T-cell (primary cell): ENCODE measurements at places on chromosomes 6 and 20.

GRCh38 chr6:105443941-105444340 is 41.1 kb upstream of the PREP start:
- DNase-seq: no peak

DNA sequence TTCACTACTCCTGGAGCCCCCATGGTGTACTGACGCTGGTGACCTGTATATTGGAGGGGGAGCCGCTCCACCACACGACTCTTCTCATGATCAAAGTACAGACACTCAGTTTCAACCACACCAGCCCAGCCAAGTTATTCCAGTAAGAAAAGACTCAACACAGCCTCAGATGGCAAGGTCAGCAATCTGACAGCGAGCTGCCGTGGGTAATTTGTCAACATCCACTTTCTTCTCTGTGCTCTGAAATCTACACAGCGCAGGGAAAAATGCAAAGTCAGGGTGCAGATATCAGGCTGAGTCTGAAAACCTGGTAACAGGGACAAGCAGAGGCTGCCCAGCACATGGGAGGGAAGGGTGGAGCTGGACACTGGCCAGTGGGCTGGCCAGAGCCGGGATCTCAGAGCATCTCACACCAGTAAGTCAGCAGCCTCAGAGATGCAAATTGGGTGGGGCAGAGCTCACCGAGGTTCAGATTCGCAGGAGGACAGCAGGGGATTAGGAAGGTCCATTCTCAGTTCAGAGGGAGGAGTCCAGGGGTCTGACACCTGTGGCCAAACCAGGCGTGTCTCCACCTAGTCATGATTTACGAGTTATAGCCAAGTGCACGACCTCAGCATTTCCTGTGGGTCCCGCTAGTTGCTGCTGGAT is 44.5 kb upstream of the RPS6KA2 start:
- DNase-seq: no peak

- no peak for DNase-seq
These were observed 536.0 kb downstream of the BCKDHB start for GRCh38 chr6:80642452-80642851.

DNA sequence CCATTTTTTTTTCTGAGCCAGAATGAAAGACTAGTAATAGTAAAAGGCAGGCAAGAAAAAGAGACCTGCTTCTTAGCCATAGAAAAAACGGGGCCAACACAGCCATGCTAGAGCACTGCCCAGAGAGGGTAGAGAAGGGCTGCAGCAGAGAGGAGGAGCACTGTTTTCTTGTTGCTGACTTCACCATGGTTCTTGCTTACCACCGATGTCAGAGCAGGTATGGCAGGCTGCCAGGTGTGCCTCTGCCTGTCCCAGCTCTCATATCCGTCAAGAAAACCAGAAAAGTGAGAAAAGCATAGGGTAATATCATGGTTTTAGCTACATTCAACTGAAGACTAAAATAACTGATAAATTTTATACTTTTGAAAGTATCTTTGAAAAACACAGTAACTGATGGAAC is 60.7 kb downstream of the DTNBP1 start:
- DNase-seq: peak; percentile 21

- DNase-seq: no peak
These were observed 33.2 kb downstream of the BFSP1 start for GRCh38 chr20:17497821-17498580.

- no peak for DNase-seq
These were observed 837.6 kb downstream of the TBC1D32 start for GRCh38 chr6:120496661-120497060.

- DNase-seq: peak; percentile 55
These were observed 1.0 kb downstream of the LOC128125822 start for GRCh38 chr6:63573076-63573898.

DNA sequence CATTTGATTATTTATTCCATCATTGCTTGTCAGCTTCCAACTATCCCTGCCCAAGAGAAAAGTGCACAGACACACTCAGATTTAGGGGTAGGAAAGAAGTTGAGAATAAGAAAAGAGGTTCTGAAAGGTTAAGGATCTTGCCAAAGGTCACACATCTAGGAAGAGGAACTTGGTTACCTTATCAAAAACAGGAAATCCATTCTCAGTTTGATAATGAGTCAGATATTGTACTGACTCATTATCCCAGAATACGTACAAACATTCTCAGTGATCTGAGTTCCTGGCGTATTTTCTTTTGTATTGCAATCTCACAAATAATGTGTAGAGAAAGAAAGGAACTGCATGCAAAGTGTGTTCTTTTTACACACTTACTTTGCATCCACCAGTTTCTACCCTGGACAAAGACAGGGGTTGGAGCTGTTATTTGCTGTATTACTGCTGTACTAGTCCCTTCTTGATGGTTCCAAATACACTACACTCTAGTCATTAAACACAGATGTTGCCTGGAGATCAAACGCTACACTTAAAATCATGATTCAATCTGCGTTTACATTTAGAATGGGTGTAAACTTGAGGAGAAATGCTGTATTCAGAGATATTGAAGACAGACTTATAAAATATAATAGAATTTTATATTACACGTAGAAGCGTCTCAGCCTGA is 545.7 kb downstream of the PRKN start:
- no peak for DNase-seq

DNA sequence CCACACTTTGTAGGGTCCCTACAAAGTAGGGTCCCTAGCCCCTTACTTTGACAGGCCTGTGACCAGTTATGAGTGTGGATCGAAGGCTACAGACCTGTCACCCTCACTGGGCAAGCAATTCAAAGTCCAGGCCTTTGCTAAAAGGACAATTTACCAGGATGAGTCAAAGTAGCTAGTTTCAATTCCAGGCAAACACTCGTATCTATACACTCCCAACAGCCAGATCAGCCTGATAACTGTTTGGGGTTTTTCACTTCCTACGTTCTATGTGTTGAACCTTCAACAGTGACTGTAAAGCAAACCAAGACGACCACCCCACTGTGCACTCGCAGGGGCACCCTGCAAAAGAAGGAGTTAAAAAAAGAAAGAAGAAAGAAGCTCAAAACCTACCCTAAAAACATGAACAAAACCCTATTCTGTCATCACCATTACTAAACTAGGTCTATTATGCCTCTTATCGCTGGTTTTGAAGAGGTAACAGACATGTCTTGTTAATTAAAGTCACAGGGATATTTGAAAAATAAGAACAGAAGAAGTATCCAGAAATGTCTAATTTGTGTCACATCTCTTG is 3.2 kb downstream of the GFOD1 start:
- no peak for DNase-seq

GRCh38 chr6:156782691-156783320 is 5.6 kb downstream of the ARID1B start:
- no peak for DNase-seq
